ENCODE measurements at places on chromosomes 7 and 10. TPM values are rescaled to one million over a fixed set of nuclear protein-coding genes. Genes with fewer than 3 reads are reported as not detected.

DNA sequence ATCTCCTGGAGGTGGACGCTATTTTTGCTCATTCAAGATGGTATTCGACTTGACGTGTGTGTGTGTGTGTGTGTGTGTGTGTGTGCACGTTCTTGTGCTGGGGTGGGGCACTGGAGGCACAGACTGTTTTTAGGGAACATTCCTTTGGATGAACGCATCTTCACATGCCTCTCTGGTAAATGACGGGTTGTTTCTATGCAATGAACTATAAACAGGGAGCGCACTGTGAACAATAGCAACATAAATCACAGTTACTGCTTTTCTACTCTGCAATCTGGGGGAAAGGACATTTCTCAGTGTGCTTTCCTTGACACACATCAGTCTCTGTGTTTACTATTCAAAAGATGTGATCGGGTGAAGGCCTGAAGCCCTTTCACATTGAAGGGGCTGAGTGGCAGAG lies 120.1 kb upstream of the PITRM1 start:
- DNase-seq = no peak

DNA sequence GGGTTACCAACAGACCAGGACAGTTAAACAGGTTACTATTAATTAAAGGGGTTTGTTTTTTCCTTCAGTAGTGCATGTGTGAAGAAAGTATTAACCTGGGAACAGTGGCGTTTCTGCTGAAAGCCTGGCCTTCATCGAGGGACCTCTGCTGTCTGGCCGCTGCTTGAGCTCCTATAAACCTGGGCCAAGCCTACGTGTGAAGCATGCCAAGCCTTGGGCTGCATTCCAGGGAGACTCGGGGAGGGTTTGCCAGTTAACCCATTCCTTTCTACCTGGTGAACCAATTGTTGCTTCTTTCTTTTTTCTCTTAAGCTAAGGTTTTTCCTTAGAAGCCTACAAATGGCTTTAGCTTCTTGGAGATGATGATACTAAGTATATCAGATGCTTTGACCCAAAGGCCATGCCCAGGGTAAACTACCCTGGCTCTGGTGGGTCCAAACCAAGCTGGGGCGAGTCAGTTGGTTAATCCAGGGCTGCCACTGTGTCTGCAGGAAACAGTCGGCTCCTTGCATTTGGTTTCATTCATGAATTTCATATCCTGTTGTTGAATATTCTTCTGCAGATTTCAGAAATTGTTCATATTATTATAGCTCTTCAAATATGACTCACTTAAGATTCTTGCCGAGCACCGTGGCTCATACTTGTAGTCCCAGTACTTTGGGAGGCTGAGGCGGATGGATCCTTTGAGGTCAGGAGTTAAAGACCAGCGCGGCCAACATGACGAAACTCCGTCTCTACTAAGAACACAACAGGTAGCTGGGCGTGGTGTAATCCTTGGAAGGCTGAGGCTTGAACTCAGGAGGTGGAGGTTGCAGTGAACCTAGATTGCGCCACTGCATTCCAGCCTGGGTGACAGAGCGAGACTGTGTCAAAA lies 23.8 kb downstream of the PFKP start:
- peak; percentile 59 for DNase-seq

DNA sequence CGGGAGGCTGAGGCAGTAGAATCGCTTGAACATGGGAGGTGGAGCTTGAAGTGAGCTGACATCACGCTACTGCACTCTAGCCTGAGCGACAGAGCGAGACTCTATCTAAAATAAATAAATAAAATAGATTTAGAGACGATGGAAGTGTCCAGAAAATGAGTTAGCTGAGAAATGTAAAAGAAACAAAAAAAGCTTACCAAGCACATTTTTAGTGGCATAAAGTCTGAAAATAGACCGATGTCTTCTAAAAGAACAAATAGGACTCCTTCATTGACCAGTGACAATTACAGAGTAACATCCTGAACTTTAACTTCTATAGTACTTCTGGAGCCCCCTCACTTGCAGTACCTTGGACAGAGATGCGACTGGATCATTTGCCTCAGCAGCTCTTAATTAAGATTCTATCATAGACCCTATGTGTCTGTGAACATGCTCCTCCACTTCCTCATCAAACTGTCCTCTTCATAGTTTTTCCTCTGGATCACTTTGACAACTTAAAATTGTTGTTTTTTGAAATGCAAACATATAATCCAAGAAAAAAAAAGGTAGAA lies 25.2 kb upstream of the SRPK2 start:
- no peak for DNase-seq

DNA sequence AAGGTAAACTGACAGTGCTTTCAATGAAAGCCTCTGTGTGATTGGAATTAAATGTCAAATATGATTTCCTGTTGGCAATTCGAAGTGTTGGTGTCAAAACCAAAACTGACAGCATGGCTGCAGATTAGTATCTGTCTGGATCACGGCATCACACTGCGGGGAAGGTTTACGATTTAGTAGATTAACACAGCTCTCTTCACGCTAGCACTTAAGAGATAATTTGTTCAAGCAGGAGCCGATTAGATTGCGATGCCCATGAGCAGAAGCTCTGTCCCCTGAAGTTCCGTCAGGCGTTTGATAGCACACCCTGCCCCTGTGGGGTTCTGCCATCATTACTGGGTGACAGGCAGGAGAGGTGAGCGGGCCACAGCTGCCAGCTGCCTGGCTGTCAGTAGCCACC lies 279.5 kb upstream of the AUTS2 start:
- no peak for DNase-seq

GRCh38 chr10:119198438-119198837 lies 8.9 kb upstream of the GRK5 start:
- DNase-seq = peak; percentile 40

DNA sequence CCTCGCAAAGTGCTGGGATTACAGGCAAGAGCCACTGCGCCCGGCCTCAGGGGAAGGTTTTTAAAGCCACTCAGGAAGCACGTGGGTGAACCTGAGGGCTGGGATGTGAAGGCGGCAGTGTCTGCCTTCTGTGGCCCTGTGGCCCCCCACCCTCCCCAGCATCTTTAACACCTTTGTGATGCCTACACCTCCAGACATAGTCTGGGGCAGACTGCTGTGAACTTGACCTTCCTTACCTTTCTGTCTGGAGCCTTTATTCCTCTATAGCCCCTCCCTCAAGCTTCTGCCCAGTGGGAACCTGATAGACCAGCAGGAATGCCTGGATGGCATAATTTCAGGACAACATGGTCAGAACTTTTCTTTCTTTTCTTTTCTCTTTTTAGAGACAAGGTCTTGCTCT lies 550.2 kb downstream of the GALNT17 start:
- no peak for DNase-seq

GRCh38 chr10:49486738-49487137 lies 52.2 kb downstream of the ERCC6 start:
- no peak for DNase-seq

GRCh38 chr7:27670676-27671075 lies 8.0 kb upstream of the HIBADH start:
- DNase-seq = no peak

- no peak for DNase-seq
Observed at GRCh38 chr7:34761627-34762026, 103.6 kb downstream of the NPSR1 start.

- DNase-seq = no peak
Observed at GRCh38 chr7:25215694-25216335, 12.5 kb downstream of the NPVF start.

The AKR1E2 gene
- total RNA-seq = 8.0 TPM

The CLRN3 gene
- 121 TPM for total RNA-seq

The PKD2L1 gene
- 0.22 TPM for total RNA-seq

The IFIT3 gene
- total RNA-seq = 11.2 TPM

The TYW1B gene
- total RNA-seq = 6.3 TPM

The GBF1 gene
- 67.8 TPM for total RNA-seq

The GHRHR gene
- total RNA-seq = not detected

Data from mucosa of descending colon (tissue), 3 donors.